ENCODE measurements at places on chromosomes 3 and 15. TPM values are rescaled to one million over a fixed set of nuclear protein-coding genes. Genes with fewer than 3 reads are reported as not detected.

DNA sequence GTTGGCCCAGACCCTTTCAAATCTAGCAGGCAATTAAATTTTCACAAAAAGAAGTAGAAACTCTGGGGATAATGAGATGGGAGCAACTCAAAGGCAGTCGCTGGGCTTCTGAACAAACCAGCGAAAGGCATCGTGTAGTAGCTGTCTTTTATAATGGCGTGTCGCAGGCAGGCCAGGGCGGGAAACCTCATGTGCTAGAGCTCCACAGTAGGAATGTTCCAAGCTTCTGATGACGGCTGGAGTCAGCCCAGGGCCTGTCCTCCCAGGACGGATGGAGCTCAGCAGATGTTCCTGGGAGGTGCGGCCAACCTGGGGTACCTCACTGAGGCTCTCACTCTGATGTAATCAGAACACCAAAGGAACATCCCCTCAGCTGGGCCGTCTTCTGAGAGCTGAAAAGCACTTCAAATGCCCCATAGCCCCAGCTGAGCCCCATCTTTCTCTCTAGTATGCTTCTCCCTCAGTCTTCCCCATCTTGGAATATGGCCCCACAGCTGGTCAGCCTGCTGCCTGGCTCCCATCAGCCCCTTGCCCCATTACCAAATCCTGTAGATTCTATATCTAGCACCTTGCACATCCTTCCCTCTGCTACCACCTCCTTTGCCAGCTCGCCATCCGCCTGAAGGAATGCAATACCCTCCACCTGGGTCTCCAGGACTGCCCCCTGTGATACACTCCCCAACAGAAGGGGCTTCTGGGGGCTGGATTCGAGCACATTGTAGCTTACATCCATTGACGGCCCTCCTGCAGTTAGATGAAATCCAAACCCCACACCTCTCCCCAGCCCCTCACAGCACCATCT, 54.9 kb upstream of the ATP2B2 start:
- no peak for DNase-seq

Gene CLDN1
- 0.08 TPM for total RNA-seq

DNA sequence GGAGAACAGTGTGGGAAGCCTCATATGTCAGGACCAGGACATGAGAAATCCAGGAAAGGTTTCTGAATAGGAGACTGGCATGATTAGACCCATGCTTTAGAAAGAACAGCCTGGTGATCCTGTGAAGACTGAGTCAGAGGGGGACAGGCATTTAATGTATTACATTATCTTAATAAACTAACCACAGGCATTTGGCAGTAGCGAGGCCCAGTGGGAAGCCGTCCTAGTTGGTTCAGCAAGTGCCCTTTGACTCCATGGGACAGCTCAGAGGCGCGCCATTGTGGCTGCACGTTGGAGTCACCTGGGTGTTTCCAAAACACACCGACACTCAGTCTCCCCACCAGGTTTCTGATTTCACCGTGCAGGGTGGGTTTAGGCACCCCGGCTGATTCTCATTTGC, 90.5 kb upstream of the DGKG start:
- no peak for DNase-seq

Gene GPR149
- not detected for total RNA-seq

DNA sequence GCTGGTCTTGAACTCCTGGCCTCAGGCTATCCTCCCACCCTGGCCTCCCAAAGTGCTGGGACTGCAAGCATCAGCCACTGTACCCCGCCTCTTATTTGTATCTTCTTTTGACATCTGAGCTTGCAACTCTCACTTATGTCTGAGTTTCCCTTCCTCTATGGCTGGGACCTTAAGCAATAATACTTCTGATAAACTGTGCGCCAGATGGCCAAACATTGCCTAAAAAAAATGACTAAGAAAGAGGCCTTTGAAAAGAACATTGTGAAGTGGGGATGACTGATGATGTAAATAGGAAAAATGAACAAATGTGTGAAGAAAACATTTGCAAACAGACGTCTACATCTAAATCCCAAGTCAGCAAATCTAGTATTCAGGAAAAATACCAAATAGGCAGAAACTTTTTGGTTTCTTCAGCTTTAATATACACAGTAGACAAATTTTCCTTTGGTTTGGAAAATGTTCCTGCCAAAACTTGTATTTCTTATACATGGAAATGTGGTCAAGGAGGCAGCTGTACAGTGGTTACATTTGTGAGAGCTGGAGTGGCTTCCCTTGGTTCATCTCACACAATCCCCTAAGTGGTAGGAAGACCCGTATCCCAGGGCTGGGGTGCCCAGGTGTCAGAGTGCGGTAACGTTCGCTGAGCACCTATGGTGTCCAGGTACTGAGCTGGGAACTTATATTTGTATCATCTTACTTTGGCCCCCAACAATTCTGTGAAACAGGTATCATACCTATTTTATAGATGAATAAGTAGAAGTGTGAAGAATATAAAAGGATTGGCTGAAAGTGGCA, 11.6 kb upstream of the TFRC start:
- DNase-seq: no peak

GRCh38 chr15:101723171-101723873, 951 bp downstream of the TARS3 start:
- no peak for DNase-seq

Gene UBL7
- 52.3 TPM for total RNA-seq

- no peak for DNase-seq
These were observed 54.5 kb downstream of the KIF9 start for GRCh38 chr3:47228088-47228487.

DNA sequence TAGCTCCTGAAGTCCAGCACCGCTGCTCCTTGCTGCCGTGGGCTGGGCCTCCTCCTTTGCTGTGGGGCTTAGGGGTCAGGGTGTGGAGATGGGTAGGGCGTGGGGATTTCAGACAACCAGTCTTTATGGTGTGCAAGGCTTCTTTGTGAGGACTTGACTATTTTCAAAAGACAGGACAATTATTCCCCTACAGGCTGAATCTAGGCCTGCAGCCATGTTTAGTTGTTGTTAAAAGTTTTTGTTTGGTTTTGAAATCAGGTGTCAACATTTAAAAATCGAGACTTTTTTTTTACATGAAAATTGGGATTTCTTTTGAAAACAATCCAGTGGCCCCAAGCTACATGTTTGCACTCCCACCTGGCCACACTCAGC, 10.6 kb downstream of the RPL32 start:
- no peak for DNase-seq

- DNase-seq: no peak
These were observed 283.3 kb upstream of the RGMA start for GRCh38 chr15:93372208-93372864.

- DNase-seq: no peak
These were observed 234.2 kb upstream of the MDFIC2 start for GRCh38 chr3:70546679-70547078.

GRCh38 chr3:134655706-134656105, 4.9 kb upstream of the KY start:
- no peak for DNase-seq

DNA sequence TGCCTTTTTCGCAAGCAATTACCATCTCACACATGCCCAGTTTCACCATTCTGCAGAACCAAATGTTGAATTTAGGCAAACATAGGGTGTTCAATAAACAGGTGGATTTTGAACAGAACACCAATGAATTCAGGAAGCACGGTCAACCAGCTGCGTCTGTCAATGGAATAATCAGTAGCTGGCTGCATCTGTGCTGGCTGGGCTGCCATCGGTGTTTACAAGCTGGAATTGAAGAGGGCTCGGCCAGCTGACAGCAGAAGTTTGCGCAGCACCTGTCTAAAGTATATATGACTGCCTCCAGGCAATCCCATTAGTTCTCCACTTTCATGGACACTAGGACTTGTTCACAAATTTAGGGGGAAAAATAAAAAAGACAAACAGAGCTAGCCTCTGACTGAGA, 996.4 kb upstream of the CFAP20DC start:
- no peak for DNase-seq

DNA sequence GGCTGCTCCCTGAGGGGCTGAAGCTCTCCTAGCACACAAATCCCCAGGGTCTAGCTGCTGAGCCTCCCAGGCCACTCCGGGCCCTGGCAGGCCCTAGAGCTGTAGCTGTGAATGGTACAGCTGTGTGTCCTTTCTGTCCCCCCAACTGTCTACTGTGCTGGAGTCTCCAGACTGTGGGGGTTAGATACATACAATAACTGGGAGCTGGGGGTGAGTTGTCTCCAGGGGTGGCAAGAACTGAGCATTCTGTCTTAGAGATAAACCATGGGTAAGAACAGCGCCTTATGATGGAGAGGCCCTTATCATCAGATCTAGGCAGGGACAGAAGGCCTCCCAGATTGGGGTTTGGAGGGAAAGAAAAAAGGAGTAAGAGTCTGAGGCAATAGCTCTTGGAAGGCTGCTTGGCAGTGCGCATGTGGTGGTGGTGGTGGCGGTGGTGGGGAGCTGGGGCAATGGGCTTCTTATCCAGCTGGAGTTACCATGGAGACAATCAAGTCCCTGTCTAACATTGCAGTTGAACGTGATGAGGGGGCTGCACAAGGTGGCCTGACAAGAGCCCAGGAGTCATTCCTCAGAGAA, 3.6 kb downstream of the CYB561D2 start:
- no peak for DNase-seq

All from left ventricle myocardium inferior (tissue), 1 donor.